ENCODE measurements at places on chromosomes 5 and 9.

DNA sequence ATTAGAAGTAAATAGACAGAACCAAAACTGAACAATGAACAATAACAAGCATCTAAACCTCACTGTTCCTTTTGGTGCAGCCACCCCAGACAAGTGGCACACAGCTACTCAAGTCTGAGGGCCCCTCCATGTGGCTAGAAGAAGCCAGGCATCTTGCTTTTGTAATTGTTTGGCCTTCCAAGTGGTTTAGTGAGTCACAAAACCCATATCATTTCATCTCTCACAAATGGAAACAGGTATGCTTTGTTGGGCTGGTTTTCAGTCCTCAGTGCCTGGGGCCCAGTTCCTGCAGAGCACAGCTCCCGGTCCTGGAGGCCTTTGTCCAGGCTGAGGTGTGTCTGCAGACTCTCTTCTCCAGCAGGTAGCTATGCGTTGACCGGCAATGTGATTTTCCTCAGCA, 16.7 kb downstream of the PRLR start:
- no peak for DNase-seq

- DNase-seq, result peak; percentile 39
Measured at GRCh38 chr9:110738982-110739381, 70.4 kb downstream of the MUSK start.

DNA sequence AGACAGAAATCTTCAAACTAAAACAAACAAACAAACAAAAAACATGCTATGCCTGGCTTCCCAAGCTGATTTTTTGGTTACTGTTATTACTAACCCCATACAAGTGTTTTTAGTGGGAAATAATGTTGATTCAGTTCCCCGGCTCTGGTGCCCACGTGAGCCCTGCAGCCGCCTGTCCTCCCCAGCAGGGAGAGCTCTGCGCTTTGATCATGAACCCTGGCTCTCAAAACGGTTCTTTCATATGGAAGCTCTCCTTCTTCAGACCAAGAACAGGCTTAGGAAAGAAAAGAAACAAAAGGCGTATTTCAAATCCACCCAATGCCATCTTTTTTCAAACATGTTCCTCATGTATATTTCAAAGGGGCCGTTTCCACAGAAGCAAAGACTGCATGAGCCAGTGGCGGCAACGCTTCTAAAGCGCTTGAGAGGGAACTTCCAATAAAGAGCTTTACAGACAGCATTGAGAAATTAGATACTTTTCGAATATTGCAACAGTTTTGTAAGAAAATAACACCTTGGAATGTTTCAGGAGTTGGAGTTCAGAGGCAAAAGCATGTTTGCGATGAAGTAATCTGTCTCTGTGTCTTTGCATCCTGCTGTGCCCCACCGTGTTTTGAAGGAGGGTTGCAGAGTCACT, 74.8 kb downstream of the ICE1 start:
- DNase-seq, result peak; percentile 24

DNA sequence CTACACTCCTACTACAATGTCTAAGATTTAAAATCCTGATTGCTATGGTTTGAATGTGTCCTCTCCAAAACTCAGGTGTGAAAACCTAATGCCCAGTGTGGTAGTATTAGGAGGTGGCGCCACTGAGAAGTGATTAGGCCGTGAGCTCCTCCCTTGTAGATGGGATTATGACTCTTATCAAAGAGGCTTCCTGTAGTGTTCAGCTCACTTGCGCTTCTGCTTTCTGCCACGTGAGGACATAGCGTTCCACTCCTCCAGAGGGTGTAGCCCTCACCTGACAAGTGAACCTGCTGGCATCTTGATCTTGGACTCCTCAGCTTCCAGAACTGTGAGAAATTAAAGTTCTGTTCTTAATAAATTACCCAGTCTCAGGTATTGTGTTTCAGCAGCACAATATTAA, 33.0 kb upstream of the WHRN start:
- DNase-seq, result no peak

- DNase-seq, result no peak
Measured at GRCh38 chr5:141003031-141003430, 36.8 kb downstream of the PCDHAC2 start.

DNA sequence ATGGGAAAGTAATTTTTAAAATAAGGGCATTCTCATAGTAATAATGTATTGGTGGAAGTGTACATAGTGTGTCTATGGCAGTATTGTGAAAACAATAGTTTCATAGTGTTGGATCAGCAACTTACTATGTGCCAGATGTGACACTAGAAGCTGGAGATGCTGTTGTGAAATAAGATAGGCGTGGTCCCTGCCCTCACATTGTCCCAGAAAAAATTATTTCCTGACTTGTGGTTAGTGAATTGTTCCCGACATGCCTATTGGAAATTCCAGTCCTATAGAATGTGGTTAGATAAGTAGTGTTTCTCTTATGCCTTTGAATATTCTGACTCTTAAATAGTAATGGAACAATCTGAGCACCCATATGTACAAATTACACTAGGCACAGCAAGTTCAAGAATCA, 55.3 kb upstream of the MTAP start:
- DNase-seq, result peak; percentile 59

- DNase-seq, result peak; percentile 43
Measured at GRCh38 chr9:4680750-4681149, 1.4 kb downstream of the CDC37L1 start.

DNA sequence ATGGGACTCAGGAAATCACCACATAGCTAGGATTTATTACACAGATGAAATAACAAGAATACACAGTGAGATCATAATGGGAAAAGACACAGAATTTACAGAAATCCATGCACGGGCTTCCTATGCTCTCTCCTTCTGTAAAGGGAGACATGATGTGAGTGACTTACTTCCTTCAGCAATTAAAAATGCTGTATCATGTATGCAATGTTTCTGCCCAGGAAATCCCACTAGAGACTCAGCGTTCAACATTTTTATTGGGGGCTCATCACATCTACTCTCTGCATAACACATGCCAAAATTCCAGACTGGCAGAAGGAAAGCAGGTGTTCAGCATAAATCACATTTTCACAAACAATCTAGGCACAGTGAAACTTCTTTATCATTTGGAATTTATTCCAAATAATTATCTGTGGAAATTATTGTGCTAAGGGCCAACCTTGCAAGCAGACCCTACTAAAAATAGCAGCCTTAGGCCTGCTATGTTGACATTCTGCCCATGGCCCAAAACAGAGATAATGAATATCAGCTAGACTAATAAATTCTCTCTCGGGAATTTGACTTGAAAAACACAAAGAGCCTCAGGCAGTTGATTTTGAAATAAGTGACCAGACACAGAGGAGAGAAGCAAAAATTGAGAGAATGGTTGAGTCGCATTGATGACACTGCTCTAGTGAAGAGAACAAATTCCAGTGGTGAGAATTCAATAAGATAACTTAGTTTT, 31.4 kb upstream of the SELENOP start:
- no peak for DNase-seq

GRCh38 chr5:167466992-167467391, 824.5 kb upstream of the WWC1 start:
- no peak for DNase-seq

DNA sequence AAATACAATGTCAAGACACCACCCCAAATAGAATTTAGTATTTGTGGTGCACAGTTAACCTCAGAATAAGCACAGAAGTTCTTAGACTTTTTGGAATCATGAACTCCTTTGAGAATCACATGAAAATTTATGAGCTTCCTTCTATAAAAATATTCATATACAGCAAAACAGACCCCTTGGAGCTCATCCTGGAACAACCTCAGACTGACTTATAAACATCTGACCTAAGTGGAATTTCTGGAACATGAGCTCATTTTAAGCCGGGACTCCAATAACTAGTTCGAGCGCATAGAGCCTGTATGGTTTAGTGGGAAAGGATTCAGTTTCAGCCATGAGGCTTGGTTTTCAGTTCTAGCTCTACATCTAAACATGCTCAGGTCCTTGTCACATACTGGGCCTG, 192.3 kb downstream of the DEPDC1B start:
- DNase-seq, result peak; percentile 52

GRCh38 chr5:102539562-102539961, 40.8 kb upstream of the SLCO6A1 start:
- no peak for DNase-seq

- peak; percentile 34 for DNase-seq
Measured at GRCh38 chr9:12785260-12785770, 10.5 kb downstream of the LURAP1L start.

DNA sequence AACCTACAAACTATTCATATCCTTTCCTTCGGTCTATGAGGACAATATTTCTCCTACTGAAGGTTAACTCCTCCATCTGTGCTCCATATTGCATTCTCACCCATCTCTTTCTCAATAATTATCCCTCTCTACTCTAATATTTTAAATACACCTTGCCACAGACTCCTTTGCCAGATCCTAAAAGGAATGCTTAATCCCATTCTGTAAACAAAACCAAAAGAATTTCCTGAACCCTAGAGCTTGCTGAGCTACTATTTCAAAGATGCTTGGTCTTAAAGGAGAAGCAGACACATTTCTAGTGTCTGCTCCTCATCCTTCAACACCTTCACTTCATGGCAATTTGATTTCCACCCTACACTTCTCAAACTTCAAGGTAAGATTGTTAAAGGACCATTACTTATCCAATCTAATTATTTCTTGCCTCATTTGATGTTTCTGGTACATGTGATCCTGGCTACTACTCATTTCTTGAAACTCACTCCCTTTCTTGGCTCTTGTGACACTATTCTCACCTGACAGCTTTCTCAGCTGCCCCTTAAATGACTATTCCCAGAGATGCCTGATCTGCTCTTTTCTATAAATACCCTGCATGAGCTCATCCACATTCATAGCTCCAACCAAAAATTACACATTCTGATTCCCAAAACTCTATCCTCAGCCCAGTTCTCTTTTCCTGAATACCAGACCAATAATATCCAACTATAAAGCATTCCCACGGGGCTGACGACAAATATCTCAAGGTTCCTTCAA, 20.2 kb downstream of the HOMER1 start:
- no peak for DNase-seq

- no peak for DNase-seq
Measured at GRCh38 chr5:122494109-122494508, 182.1 kb downstream of the SNCAIP start.

DNA sequence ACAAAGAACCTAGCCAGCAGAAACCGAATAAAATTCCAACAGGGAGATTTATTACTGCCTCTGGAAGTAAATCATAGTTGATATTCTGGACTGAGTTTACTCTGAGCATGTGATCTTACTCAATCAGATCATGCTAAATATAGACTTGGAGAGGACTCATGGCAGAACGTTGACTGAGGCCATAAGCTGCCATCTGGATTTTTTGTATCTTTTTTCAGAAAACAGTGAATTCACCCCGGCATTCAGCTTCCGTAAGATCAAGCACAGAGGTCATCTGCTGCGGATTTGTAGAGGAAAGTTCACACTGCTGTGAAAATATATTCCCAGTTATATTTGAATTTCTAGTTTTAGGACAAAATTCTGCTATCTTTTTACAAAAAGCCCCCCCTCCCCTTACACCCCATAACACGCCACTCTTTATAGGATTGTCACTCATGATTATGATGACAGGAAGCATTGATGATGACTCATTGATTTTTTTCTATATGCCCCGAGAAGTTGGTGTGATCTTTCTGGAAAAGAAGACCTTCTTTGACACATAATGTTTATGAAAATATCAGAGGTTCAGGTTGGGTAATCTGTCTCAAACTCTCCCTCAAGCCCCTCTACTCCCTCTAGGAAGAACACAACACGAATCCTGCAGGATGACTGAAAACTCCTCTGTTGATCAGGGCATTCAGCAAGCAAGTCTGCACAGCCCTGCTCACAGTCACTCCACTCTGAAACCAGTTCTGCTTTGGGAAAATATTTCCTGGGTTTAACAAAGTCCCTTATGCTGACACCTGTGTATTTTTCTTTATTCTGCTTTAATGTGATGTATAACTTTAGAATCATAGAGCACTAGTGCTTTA, 70.8 kb downstream of the NXNL2 start:
- peak; percentile 32 for DNase-seq

GRCh38 chr5:9831823-9832222, 201.7 kb upstream of the TAS2R1 start:
- DNase-seq, result no peak

GRCh38 chr5:168312606-168313295, 21.3 kb downstream of the WWC1 start:
- no peak for DNase-seq
